ENCODE measurements at places on chromosomes 6 and 20. TPM values are rescaled to one million over a fixed set of nuclear protein-coding genes. Genes with fewer than 3 reads are reported as not detected.

The MEP1A gene
- total RNA-seq: 1.2 TPM

The TGM3 gene
- not detected for total RNA-seq

The ARMC12 gene
- 0.75 TPM for total RNA-seq

The MOXD1 gene
- total RNA-seq: 13.9 TPM

The NFATC2 gene
- 4.5 TPM for total RNA-seq

The KCNG1 gene
- 2.1 TPM for total RNA-seq

The PMEPA1 gene
- total RNA-seq: 64.1 TPM

The COL21A1 gene
- total RNA-seq: 0.28 TPM

The HRH3 gene
- not detected for total RNA-seq

The GSTA3 gene
- total RNA-seq: not detected

The ROMO1 gene
- 47.0 TPM for total RNA-seq

The PSMG4 gene
- total RNA-seq: 10.6 TPM

The ECI2 gene
- total RNA-seq: 44.7 TPM

The CYP24A1 gene
- total RNA-seq: not detected

The BAK1 gene
- total RNA-seq: 7.3 TPM

The COX7A2 gene
- 80.0 TPM for total RNA-seq

The XKR7 gene
- 0.43 TPM for total RNA-seq

The GTSF1L gene
- total RNA-seq: not detected

The SNTA1 gene
- total RNA-seq: 4.2 TPM

The SLC52A3 gene
- 0.79 TPM for total RNA-seq

The C20orf204 gene
- total RNA-seq: 0.81 TPM

The SNX21 gene
- total RNA-seq: 7.1 TPM

The ARFGEF3 gene
- total RNA-seq: 13.7 TPM

The MRPL2 gene
- 27.8 TPM for total RNA-seq

The STMN3 gene
- 8.9 TPM for total RNA-seq

The AK9 gene
- 4.7 TPM for total RNA-seq

The TFAP2B gene
- not detected for total RNA-seq

The FAM229B gene
- 8.9 TPM for total RNA-seq

The TRIM10 gene
- total RNA-seq: not detected

The EBF4 gene
- 8.7 TPM for total RNA-seq

The SIGLEC1 gene
- 2.4 TPM for total RNA-seq

The DDAH2 gene
- 6.5 TPM for total RNA-seq

The RTF2 gene
- 31.7 TPM for total RNA-seq

The SLC22A23 gene
- 24.4 TPM for total RNA-seq

The SLC32A1 gene
- not detected for total RNA-seq

The PDYN gene
- total RNA-seq: not detected

The MAFB gene
- total RNA-seq: 24.1 TPM

The MAP3K7 gene
- 5.6 TPM for total RNA-seq

The ZBTB46 gene
- 3.0 TPM for total RNA-seq

The COL9A3 gene
- 5.2 TPM for total RNA-seq
